DMS79 treated with DMSO at 0.1 percent for 48 hours (cell line): ENCODE measurements at places on chromosomes 13 and 19.

GRCh38 chr13:109862627-109863026, 76.2 kb upstream of the IRS2 start:
- peak; percentile 84 for DNase-seq

DNA sequence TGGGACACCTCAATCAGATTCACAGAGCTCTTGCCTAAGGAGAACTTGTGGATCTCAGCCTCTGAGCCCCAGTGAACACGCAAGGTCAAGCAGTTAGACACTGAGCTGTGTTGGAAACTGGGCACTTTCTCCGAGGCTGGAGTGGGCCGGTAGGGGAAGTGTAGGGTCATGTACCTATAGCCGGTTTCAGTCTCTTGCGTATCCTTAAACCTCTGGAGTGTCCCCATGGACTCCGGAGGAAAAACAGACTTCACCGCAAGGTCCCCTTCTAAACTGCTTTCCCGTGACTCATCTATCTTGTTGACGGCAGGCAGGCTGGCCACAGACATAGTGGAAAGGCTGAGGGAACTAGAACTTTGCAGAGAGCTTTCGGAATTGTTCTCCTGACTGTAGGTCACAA, 11.3 kb downstream of the IQCN start:
- DNase-seq, result no peak

DNA sequence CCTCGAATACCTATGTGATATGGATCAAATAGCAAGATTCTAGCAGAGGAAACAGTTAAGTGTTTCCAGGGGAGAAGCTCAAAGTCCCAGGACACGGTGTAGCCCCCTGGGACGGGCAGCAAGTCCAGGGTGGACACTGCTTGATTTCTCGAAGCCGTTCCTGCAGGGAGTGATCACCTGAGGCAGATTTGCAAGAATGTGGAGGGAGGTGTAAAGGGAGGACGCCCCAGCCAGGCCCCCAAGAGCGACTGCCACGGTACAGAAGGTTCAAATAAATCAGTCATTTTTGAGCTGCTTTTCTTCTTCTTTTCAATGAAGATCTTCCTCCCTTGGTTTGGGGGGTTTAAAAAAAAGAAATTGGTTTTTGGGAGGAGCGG, 41.4 kb downstream of the KLF2 start:
- no peak for DNase-seq

GRCh38 chr13:83168590-83168989, 713.7 kb downstream of the SLITRK1 start:
- no peak for DNase-seq

DNA sequence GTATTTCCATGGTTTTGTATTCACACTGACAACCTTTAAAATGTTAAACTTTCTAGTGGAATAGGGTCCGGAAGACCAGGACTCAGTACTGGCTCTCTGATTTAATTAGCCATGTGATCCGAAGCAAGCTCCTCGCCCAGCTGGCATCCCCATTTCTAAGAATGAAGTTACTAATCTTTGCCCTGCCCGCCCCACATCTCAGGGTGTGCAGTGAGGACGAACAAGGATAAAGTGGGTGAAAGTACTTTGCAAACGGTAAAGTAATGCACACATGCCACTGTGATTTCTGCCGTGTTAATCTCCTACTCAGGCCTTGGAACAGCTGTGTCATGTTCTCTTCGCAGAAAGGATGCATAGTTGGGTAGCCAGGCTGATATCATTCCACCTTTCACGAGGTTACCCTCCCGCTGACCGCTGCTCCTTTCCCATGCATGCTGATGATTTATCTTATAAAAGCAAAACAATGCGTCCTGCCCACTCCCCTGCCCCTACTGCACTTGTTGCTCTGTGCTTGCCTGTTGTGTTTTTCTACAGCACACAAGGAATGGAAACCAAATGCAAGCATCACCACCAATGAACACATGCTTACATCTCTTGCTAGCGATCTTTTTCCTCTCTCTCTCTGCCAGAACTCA, 539.0 kb downstream of the EFNB2 start:
- no peak for DNase-seq

- DNase-seq, result no peak
Measured at GRCh38 chr13:50812242-50812641, 31.2 kb downstream of the DLEU7 start.

DNA sequence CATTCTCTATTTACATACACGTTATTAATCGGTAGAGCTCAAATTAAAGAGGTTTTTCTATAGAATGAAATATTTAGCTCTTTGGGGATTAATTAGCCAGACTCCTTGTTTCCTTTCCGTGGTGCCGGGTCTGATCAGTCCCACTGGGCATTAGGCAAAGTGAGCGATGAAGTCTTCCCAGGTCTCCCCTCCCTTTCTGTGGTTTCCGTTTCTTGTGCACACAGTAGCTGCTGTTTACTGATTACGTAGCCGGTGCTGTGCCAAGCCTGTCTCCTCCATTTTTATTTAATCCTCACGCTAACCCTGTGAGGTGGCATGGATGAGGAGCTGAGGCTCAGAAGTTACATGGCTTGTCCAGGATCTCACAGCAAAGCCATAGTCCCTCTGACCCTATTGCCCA, 9.0 kb downstream of the SLC25A15 start:
- DNase-seq, result peak; percentile 56

- DNase-seq, result peak; percentile 99
Measured at GRCh38 chr13:113001241-113002140, 32.5 kb downstream of the MCF2L start.

DNA sequence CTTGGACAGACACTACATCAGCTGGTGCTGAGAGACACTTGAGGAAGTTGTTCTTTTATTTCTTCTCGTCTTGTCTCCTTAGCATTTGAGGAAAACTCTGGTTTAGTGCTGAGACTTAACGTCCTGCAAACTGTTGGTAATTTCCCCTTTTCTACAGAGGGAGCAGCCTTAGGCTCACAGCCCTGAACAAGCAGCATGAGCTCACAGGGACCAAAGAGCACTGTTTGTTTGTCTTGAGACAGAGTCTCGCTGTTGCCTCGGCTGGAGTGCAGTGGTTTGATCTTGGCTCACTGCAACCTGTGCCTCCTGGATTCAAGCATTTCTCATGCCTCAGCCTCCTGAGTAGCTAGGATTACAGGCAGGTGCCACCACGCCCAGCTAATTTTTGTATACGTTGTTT, 5.5 kb downstream of the ZNF805 start:
- no peak for DNase-seq

DNA sequence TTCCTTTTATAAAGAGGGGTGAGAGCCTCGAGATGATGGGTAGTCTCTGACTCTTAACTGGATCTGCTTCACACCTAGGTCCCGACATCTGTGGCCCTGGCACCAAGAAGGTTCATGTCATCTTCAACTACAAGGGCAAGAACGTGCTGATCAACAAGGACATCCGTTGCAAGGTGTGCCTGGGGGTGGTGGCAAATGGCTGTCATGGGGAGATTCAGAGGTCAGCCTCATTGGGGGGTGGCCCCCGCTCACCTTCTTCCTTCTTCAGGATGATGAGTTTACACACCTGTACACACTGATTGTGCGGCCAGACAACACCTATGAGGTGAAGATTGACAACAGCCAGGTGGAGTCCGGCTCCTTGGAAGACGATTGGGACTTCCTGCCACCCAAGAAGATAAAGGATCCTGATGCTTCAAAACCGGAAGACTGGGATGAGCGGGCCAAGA, 1.6 kb downstream of the CALR start:
- DNase-seq, result no peak

- no peak for DNase-seq
Measured at GRCh38 chr13:40505196-40505595, 161.2 kb downstream of the FOXO1 start.

DNA sequence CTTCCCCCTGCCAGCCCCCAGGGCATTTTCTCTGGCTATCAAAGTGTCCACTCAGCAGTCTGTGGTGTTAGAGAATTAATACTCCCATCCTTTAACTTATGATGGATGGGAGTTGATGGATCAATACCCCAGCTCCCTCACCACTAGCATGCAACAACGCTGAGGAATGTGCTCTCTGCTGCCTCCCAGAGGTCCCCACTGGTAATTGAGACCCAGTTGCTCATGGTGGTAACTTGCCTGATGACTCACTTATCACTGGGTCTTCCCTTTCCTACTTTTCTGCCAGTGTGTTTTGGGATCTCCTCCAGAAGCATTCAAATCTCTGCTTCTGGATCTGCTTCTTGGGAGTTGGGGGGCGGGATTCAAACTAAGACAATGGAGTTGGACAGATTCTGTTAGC, 20.3 kb upstream of the CACNA1A start:
- DNase-seq, result no peak

DNA sequence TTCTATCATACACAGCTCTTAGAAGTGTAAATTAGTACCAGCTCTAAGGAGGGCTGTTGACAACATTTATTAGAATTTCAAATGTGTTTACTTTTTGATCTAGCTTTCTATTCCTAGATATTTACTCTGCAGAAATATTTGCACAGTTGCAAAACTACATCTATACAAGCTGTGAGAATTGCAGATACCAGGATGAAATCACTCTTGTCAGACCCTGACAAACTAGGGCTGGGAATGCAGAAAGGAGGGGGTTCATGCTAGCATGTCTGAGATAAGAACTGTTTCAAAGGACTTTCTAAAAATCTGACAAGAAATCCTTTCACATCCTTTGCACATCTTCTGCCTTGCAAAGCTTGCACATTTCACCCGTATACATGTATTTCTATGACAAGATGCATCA, 11.8 kb upstream of the PABPC3 start:
- no peak for DNase-seq

DNA sequence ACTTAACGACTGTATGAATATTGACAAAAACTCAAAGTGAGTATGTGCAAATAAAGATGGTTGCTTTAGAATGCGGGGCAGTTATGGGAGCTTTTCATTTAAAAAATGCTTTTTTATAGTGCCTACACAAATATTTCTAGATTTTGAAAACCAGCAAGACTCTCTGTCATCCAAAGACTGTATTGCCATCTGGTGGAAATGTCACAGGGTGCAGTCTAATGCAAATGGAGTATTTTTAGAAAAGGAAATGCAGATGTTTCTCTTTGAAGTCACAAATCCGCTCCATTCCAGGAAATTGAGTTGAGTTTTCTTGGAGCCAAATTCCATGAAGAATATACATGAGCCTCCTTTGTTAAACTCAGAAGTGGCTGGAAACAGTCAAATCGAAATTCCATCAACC, 2.3 kb upstream of the C1QTNF9B start:
- peak; percentile 14 for DNase-seq

DNA sequence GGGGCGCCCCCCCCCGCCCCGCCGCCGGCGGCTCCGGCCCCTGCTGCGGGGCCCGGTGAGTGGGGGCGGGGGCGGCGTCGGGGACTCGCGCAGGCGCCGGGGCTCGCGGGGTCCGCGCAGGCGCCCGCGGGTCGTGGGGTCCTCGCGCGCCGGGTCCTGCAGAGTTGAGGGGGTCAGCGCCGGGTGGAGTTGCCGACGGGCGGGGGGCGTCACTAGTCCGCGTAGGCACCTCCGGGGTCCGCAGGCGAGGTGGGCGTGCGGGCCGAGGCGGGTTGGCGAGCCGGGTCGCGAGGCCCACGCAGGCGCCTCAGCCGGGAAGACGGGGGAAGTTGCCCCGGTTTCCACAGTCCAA, 365 bp downstream of the PPP6R1 start:
- no peak for DNase-seq

DNA sequence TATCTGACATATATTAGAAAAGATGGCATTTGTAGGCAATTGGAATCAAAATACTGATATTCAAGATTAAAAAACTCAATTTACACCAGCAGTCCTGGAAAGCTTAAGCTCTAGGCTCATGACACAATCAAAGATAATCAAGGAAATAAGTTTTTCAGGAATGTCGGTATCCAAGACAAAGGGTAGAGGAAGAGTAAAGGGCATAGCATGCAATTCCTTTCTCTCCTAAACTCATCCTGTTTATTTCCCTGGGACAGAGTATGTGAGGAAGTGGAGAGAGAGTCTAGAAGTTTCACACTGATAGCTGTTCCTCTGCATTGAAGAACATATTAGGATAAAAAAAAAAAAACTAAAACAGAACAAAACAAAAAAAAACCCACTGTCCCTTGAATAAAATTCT, 2452.1 kb downstream of the PCDH9 start:
- no peak for DNase-seq

DNA sequence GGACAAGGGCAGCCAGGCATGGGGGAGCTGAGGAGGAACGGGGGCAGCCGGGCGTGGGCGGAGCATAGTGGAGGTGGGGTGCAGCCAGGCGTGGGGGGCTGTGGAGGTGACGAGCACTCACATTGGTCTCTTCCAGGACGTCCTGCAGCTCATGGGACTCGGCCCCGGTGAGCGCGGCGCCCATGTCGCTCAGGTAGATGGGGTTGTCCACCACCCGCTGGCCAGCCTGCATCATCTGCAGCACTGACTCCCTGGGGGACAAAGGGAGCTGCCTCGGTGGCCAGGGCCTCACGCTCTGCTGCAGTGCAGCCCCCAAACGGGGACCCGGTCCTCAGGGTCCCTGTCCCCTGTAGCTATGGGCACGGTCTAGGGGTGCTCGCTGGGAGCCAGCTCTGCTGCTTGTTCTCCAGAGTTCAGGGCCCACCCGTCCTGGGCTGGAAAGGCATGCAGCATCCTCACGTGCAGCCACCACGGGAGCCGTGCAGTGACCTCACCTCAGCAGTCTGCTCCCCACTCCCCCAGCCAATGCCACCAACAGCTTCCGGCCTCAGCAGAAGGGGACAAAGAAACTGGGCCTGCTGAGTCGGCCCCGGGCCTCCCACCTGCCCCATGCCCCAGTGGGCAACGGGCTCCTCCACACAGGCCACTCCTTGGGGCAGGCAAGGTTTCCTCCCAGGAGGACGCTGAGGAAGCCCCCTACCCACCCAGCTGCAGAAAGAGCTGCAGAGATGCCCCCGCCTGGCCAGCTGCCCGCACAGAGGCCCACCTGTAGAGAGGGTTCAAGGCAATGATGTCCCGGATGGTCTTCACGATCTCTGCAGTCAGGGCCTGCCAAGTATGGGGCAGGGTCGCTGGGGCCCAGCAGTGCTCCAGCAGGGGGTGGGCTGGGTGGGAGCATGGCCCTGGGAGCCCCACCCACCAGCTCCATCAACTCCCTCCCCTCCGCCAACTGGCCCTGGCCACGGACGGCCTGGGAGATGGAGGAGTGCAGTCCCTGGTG, 12.1 kb downstream of the LONP1 start:
- no peak for DNase-seq

- DNase-seq, result no peak
Measured at GRCh38 chr13:39257642-39258041, 219.4 kb downstream of the NHLRC3 start.

DNA sequence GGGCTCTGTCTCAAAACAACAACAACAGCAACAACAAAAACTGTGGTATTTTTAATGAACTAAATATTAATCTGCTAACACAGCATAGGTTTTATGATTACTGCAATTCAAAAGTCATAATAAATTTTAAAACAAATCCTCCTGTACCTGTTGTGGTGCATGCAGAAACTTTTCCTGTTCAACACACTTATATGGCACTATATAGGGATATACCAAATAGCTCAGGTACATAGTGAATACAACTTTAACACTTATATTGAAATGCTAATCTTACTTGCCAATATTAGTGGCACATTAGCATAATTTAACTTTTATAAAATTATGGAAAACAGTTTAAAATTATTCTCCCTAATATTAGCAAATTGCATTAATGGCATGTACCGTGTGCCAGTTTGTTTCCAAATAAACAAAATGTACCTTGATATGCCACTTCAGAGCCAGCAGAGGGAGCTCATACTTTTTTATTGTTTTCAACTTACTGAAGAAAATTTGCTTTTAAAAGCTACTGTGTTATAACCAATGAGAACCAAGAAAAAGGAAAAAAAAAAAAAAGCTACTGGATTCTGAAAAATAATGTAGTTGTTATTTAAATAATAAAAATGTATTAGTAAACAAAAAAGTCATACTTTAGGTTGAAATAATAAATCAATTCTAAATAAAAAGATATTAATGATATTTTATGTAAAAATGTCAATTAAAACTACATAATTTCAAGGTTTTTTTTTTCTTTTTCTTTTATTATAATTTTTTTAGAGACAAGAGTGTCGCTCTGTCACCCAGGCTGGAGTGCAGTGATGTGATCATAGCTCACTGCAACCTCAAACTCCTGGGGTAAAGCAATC, 18.0 kb upstream of the RBM26 start:
- DNase-seq, result peak; percentile 53
